ENCODE measurements at places on chromosomes 3 and 15.

DNA sequence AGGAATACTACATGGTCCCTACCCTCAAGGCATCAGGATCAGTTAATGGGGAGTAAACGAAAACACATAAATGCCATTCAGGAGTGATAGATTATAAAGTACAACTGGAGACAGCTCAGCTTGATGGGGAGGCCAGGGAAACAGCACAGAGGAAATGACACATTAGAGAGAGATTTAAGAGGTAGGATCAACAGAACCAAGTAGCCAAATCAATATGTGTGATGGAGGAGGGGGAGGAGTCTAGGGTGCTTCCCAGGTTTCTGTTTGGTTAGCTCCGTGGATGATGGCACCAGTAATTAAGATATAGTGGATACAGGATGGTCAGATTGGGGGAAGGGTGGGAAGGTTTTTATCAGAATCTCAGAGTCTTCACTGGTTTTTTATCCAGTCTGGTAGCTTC is 229.5 kb upstream of the ROPN1 start:
- DNase-seq, result no peak

- DNase-seq, result peak; percentile 61
Measured at GRCh38 chr3:113242096-113242581, 30.8 kb downstream of the BOC start.

- no peak for DNase-seq
Measured at GRCh38 chr3:104547031-104547430, 819.7 kb upstream of the ALCAM start.

DNA sequence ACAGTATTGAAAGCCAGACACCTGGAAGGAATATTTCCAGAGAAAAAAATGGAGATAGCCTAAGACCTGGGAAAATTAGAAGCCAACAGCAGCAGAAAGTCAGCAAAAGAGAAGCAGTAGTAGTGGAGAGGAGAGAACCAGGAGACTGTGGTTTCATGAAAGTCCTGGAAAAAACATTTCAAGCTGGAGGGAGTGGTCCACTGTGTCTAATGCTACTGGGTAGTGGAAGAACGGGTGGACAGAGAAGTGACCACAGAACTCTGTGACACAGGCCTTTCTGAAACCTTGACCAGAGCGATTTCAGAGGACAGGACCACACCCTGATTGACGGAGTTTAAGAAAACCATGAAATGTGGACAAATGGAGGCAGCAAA is 15.3 kb upstream of the SH3BP5 start:
- DNase-seq, result no peak

GRCh38 chr3:108283006-108283405 is 13.3 kb upstream of the HHLA2 start:
- no peak for DNase-seq

DNA sequence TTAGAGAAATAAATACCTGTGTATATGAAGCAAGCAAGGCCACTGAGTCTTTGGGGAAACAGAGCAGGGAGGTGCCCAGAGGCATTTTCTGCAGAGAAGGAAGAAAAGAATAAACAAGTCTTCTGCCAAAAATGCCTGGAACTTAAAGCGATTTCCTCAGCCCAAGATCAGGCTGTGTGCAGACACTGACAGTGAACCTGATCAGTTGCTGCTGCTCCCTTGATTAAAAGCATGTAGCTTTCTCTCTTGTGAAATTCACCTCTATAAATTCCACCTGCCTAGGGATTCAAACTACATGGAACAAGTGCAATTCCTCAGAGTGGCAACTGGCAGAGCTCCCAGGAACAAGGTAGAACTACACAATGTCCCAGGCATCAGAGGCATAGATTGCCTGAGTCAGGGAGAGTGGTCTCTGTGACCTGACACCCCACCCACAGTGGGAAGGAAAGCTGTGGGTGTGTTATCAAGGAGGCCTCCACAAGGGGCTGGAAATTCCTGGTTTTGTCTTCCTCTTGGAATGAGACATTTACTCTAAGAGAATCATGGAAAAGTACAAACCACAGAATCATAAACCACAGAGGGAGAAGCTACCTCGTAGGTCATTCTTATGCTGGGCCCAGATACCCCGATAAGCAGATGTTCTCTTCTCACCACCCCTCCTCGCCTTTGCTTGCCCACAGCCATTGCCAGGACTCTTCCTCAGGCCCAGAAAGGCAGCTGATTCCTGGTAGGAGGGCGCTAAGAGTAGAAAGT is 1.8 kb upstream of the ZBTB38 start:
- peak; percentile 99 for DNase-seq

GRCh38 chr3:173065543-173065981 is 75.5 kb downstream of the SPATA16 start:
- peak; percentile 9 for DNase-seq

- DNase-seq, result no peak
Measured at GRCh38 chr15:68145706-68146105, 59.4 kb downstream of the CALML4 start.

- peak; percentile 66 for DNase-seq
Measured at GRCh38 chr3:50008931-50009330, 69.0 kb downstream of the RBM6 start.

GRCh38 chr15:60118626-60119025 is 114.5 kb downstream of the FOXB1 start:
- DNase-seq, result no peak

DNA sequence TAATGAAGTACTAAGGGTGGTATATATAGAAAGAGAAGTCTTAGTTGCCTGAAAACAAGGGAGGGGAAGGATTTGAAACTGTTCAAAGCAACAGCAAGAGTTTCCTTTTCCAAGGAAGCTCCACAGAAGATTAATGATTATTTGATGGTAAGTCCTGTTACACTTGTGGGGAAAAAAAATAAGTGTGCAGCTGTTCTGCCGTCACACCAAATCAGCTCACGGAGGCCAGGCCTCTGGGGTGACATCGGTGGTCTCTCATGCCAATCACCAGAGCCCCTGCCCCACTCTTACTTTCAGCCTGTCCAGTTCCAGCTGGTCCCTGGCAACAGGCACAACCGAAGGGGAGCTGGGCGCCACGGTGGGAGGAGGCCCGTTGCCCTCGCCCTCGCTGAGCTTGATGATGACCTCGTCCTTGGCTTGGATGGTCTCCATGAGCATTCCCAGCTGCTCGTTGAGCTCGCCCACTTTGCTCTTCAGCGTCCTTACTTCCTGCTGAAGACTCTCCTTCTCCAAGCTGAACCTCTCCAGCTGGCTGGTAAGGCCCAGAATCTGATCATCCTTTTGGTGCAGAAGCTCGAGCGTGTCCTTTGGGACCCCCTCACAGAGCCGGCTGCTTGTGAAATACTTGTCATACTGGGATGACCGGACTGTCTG is 53.5 kb downstream of the TBC1D2B start:
- no peak for DNase-seq

DNA sequence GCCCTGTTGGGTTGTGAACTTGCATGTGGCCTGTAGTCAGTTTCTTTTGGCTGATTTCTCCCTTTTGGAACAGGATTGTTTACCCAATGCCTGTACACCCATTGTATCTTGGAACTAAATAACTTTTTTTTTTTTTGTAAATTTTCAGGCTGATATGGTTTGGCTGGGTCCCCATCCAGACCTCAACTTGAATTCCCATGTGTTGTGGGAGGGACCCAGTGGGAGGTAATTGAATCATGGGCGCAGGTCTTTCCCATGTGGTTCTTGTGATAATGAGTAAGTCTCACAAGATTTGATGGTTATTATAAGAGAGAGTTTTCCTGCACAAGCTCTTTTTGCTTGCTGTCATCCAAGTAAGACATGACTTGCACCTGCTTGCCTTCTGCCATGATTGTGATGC is 253.8 kb upstream of the GBE1 start:
- no peak for DNase-seq

DNA sequence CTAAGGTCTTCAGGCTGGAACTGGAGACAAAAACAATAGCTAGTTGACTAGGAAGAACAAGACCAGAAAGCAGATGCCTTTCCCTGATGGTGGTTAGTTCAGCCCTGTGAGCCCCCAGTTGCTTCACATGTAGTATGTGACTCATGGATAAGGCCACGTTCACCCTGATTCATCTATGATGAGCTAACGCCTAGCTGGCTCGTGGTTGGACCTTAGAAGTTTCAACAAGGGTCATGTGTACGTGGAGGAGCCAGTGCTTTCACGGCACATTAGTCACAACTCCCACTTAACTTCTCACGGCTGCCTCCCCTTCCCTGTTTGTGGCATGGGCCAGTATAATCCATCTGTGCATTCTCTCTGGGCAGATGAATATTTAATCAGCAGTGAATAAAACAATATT is 20.6 kb downstream of the COL8A1 start:
- DNase-seq, result peak; percentile 95

DNA sequence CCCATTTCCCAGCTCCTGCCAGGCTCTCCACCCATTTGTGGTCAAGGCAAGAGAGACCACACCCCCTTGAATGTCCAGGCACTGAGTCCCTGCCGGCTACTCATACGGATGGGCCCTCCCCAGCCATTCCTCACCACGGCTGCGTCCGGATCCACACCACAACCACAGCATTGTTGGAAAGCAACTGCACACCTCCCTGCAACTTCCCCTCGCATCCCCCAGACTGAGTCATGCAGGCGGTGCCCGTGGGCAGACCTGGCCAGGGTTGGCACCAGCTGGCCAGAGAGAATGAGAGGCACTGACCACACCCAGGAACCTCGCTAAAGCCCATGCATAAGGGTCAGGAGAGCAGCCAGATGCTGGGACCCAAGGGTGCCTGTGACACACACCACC is 30.5 kb downstream of the LOXL1 start:
- peak; percentile 100 for DNase-seq

GRCh38 chr3:33718595-33718907 is 497 bp upstream of the CLASP2 start:
- DNase-seq, result no peak

GRCh38 chr3:182909318-182910040 is 70.9 kb downstream of the DCUN1D1 start:
- no peak for DNase-seq

DNA sequence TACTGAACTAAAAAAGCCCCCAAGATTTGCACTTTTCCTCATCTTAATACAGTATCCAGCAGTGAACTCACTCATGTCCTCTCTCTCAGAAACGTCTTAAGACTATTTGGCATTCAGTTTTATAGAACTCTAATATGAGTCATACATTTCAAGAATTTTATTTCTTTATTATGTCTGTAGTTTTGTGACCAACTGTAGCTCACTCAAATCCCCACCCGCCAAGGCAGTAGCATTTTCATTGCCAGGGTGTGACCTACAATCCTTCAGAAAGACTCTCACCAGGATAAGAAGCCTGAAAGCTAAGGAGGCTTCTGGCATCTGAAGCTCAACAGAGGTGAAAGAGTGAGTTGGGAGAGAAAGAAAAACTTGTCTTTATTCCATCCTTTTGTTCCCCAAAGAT is 537.1 kb downstream of the RSL24D1 start:
- no peak for DNase-seq

- no peak for DNase-seq
Measured at GRCh38 chr3:196055683-196056270, 26.1 kb downstream of the TFRC start.

DNA sequence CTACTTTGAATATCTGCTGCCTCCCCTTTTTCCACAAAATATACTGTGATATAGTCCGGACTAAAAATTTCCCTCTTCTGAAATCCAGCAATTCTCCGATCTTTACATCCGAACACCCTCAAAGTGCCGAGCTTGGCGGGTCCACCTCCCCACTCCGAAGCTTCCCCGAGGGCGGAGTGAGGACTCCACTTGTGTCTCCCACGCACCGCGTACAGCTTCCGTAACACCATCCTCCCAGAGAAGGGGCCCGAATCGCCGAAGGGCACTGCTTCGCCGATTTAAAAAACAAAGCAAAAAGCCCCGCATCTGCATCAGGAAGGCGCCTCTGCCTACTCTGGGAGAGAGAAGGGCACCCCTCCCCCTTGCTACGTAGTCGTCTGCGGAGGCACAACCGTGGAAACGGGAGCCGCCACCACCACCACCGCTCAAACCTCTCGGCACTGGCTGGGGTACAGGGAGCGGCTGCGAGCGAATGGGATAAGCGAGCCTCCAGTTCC is 551 bp downstream of the NCBP2 start:
- DNase-seq, result peak; percentile 55

DNA sequence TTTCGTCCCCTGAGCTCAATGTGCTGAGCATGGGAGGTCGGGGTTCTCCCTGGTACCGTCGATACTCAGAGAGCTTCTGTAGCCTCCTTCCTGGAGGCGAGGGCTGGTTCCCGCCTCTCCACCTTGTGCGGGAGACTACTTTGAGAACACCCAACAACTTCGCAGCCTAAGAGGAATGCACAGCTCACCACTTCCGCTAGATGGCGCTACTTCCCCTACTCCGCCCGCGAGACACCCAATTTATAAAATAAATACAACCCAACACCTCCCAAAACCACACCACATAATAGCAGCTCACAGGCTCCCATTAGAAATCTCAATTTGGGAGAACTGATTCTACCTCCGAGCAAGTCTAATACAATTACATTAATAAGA is 1.2 kb downstream of the RGMA start:
- DNase-seq, result peak; percentile 44

GRCh38 chr3:46368569-46368968 is 2.2 kb upstream of the CCR5 start:
- no peak for DNase-seq

DNA sequence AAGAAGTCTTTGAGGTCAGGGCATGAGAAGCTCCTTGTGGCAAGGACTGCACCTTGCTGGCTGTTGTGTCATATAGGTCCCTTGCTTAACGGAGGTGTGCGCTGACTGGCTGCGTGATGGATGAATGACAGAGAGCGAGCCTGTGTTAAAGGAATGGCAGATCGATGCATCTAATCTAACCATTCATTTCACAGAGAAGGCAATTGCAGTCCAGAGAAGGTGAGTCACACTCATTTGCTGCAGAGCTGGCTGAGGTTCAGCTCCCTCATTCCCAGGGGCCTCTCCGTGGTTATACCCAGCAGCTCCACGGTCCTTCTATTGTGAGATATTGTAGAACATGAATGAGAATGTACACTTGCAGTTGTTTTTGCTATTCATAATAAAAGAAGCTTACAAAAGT is 289.3 kb downstream of the EPHB1 start:
- no peak for DNase-seq

GRCh38 chr15:66850996-66851310 is 148.9 kb downstream of the SMAD6 start:
- DNase-seq, result no peak

- DNase-seq, result no peak
Measured at GRCh38 chr3:187340578-187340977, 27.6 kb upstream of the RTP4 start.
